ENCODE measurements at places on chromosomes 3 and 15.

GRCh38 chr15:66897971-66898370 lies 167.4 kb upstream of the SMAD3 start:
- DNase-seq, result no peak

- DNase-seq, result peak; percentile 76
These were observed 26.9 kb upstream of the TPM1 start for GRCh38 chr15:63015618-63016017.

GRCh38 chr15:27218426-27218825 lies 247.4 kb downstream of the GABRG3 start:
- DNase-seq, result no peak

DNA sequence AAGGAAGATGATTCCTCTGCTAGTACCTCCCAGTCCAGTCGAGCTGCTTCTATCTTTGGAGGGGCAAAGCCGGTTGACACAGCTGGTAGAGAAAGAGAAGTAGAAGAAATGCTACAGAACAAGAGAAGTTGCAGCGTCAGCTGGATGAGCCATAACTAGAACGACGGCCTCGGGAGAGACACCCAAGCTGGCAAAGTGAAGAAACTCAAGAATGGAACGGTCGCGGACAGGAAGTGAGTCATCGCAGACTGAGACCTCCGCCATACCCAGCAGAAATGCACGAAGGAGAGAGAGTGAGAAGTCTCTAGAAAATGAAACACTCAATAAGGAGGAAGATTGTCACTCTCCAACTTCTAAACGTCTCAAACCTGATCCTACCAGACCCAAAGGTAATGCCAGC lies 19.0 kb upstream of the PARP14 start:
- peak; percentile 18 for DNase-seq

- DNase-seq, result no peak
These were observed 22.1 kb downstream of the LOXL1 start for GRCh38 chr15:73948396-73948795.

- DNase-seq, result no peak
These were observed 67.7 kb upstream of the NR2F2 start for GRCh38 chr15:96262549-96263489.

- no peak for DNase-seq
These were observed 4.1 kb upstream of the KLF13 start for GRCh38 chr15:31322504-31322903.

- no peak for DNase-seq
These were observed 199.2 kb downstream of the CACNA2D3 start for GRCh38 chr3:54321520-54321919.

DNA sequence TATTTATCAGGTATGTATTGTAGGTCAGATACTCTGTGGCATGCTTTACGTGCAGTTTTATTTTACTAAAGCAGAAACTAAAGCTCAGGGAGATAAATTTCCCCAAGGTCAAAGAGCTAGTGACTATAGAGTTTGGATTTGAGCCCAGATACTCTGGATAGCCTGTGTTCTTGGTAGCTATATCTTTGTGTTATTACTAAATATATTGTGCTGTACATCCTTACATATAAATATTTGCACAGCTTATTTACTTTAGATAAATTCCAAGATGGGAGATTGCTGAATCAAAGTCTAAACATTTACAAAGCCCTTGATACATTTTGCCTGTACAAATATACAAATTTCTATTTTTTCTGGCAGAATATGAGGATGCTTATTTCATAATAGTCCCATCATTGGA lies 660.9 kb upstream of the NAALADL2 start:
- no peak for DNase-seq

DNA sequence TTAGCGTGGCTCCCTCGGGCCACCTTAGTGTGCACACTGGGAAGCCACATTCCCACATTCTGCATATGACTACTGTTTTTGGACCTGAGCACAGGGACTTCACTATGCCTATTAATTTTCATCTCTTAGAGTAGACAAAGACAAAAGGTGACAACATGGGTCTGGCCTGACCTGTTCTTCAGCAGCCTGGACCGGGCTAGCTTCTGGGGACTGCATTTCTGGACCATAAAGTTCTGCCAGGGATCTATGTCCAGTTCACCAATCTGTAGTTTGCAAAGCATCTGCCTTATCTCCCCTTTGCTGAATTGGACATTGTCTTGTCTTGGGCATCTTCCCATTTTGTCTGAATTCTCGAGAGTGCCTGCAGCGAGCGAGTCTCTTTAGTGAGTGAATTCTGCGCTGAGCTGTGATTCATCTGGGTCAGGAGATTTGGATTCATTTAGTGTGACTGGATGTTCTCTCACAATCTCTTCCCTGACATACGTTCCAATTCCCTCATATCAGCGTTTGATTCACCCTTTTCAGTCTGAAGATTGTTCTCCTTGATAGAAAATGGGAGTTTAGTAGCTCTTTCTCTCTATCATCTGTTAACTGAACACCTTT lies 112.2 kb upstream of the PLXNA1 start:
- no peak for DNase-seq

GRCh38 chr3:150110097-150110496 lies 139.4 kb upstream of the PFN2 start:
- no peak for DNase-seq

- peak; percentile 53 for DNase-seq
These were observed 123.9 kb downstream of the FOXB1 start for GRCh38 chr15:60128000-60128376.

DNA sequence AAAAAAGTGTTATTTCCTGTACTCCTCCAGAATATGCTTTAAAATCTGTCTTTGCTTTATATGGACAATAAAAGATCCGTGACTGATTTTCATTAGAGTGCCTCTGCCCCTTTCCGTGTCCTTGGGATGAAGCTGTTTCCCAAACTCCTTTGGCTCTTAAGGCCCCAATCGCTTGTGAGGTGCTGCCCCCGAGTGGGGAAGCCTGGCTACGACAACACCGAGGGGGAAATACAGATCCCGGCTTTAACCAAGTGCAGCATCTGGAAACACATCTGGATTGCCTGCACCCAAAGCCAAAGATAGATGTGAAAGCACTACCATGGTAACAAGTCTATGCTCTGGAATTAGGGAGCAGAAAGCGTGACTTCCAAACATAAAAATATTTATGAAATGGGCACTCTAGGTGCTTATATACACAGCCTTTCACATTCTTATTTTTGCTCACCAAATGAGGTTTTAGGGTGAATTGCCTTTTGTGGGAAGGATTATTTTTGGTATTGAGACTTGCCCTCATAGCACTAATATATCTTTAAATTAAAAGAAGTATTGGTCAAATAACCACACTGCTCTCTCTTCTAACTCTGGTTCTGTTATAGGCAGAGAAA lies 40.6 kb upstream of the ADCY5 start:
- DNase-seq, result peak; percentile 54

- no peak for DNase-seq
These were observed 20.5 kb downstream of the SRPRB start for GRCh38 chr3:133825969-133826727.

- no peak for DNase-seq
These were observed 1085.2 kb upstream of the CADM2 start for GRCh38 chr3:83873550-83873949.

DNA sequence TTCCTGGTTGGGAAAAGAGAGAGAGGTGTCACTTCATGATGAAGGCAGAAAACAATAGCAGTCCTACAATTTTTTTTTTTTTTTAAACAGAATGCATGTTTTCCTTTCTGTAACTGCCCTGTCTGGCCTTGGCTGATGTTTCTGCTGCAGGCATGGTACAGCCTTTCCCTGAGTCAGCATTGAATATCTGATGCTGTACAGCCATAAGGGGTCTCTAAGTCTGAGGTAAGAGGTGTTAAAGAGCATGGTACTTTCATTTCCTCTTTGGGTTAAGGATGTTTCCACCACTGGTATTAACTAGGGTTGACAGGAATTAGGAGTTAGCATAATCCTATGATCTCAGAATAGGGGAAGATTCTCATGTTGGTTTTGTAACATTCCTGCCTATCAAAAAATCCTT lies 147.4 kb downstream of the CHST2 start:
- DNase-seq, result no peak

GRCh38 chr3:32423534-32423933 lies 31.9 kb downstream of the CMTM7 start:
- DNase-seq, result no peak

DNA sequence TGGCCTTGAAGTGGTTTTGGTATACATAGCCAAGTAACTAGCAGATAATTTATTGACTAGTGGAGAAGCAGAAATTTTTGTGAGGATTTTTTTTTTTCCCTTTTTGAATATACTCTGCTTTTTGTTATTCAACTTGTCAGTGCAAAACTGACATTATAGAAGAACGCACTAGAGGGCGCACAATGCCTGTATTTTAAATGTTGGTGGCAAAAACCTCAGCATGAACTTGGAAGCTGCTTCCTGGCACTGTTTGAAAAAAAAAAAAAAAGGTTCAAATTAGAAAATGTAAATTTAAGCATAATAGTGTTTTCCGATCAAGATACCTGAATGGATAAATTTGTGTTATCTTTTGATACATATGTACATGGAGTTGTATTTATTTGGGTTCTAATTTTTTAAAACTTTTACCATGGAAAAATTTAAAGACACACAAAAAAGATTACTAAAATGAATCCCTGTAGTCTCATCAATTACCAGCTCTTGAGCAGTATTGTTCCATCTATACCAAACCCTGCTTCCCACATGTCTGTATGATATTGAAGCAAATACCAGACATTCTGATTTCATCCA lies 56.0 kb downstream of the SLC25A26 start:
- peak; percentile 83 for DNase-seq

GRCh38 chr3:181974198-181974597 lies 262.5 kb downstream of the SOX2 start:
- DNase-seq, result no peak

DNA sequence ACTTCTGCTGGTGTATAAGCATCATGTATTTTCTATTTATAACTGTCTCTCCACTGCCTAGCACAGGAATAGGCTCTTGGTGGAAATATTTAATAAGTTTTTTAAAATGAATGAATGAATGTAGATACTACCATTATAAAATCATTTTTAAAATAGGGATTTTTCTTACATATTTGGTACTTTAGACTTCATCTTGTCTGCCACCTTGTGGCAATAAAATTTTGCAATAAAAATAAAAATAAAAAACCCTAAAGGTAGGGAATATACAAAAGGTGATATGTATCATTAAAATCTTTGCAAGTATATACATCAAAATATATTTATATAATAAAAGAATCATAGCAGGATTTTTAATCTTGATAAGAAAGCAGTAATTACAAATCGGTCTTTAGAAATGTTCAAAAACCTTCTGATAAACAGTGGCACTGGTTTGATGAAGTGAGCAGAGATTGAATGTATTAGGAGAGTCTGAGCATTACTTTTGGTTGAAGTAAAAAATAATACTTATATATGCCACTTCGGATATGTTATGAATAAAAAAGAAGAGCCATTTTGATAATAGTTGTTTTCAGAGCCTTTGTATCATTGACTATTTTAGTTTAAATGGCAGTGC lies 95.2 kb downstream of the SPATA16 start:
- peak; percentile 11 for DNase-seq

GRCh38 chr3:25362118-25362517 lies 65.9 kb upstream of the RARB start:
- no peak for DNase-seq

- no peak for DNase-seq
These were observed 3.0 kb downstream of the BUB1B start for GRCh38 chr15:40163657-40164416.

- no peak for DNase-seq
These were observed 213.7 kb downstream of the LPP start for GRCh38 chr3:188367678-188368077.

DNA sequence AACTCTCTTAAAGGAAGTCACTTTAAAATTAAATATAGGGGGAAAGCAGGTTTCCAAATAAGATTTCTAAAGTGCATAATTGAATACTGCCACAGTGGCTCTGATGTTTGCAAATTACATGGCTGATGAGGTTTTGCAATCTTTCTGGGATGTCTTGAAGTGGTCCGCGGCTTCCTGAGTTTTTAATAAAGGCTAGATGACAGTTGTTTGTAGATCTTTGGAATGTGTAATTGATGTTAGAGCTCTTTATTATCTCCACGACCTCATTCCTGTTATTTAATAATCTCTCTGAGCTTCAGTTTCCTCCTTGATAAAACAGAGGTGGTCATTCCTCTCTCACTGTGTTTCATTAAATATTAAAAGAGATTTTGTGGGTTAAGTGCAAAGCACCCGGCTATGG lies 27.0 kb upstream of the CEMIP start:
- DNase-seq, result no peak

GRCh38 chr15:38768970-38769369 lies 204.4 kb upstream of the RASGRP1 start:
- peak; percentile 23 for DNase-seq

DNA sequence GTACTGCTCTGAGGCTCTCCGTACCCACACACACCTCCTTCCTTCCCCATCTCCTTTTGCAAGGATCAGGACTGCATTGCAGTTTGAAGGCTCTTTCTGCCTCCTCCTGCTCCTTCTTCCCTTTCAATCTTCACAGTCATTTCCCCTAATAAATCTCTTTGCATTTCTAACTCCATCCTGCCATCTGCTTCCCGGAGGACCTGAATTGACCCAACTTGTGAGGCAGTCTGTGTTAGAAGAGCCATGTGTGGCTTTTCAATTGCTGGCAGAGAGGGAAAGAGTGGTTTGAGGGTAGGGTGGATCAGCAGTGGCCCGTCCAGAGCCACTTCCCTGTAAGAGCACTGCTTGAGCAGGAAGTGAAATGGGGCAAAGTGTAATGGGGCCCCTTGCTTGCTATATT lies 35.8 kb downstream of the ANAPC13 start:
- DNase-seq, result no peak

GRCh38 chr3:72977060-72977808 lies 19.4 kb upstream of the PPP4R2 start:
- DNase-seq, result no peak

DNA sequence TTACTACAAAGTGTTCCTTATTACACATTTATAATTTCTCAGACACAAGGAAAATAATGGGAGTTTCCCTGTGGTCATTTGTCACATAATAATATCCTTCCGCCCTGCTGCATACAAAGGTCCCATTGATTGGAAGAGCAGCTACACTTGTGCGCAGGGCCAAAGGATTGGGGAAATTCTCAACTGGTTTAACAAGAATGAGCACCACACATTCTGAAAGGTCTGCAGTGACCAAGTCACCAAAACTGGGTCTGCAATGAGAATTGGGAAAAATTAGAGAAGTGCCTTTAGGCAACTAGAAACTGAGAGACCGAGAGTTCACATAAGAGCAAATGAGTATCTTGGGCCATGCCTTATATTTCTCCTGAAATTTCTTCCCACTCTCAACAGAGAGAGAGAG lies 98.2 kb upstream of the NR2F2 start:
- no peak for DNase-seq

DNA sequence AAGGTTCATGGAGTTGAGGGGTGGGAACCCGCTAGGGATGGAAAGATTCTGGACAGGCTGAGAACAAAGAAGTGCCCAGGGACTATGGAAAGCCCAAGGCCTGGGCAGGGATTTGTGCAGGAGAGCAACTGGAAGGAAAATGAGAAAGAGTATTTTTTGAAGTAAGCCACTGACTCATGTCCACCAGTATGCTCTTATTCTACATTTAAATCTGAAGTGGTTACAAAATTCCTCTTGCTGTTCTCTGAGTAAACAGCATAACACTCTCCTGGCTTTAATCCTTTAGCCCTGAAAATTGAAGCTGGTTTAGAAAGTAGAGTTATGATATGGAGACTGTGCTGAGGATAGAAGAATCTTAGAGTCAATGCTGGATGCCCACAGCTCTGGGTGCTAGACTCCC lies 165.2 kb downstream of the ISL2 start:
- DNase-seq, result no peak

Data from lung microvascular endothelial cell (primary cell).